Hepatocyte (in vitro differentiated cells): ENCODE measurements at places on chromosomes 6 and 20. TPM values are rescaled to one million over a fixed set of nuclear protein-coding genes. Genes with fewer than 3 reads are reported as not detected.

GRCh38 chr20:51763965-51764602, 4.1 kb downstream of the ATP9A start:
- no peak for DNase-seq

GRCh38 chr6:72461144-72461543, 160.7 kb upstream of the KCNQ5 start:
- DNase-seq, result no peak

DNA sequence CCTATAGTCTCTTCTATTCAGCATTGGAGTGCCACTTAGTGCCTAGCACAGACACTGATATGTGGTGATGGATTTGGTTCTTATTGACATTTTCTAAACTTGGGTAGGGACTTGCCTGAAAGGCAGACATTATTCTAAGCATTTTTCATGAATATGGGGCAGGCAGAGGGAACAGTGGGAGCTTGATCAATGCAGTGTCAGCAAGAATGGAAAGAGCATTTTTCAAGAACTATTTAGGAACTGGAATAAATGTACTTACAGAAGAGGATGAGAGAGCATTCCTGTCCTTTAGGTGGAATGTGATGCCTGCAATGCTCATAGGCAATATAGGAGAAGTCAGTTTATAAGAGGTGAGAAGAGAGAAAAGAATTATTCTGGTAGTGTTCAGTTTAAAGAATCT, 26.2 kb downstream of the DEFB114 start:
- no peak for DNase-seq

DNA sequence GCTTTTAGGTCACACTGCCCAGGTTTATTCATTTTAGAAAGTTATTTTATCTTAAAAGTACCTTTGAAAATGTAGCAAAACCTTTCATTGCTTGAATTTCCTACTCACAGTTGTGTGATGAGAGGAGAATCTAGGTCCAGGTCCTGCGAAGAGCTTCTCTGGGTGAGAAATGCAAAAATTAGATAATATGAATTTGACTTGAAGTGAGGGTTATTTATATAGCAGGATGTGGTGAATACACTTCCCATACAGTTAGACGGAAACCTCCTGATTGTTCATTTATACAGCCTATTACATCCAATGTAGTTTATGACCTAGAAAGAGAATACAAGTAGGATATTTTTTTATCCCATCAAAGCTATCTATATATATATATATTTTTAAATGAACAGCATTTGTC, 30.5 kb downstream of the CDKAL1 start:
- DNase-seq, result no peak

DNA sequence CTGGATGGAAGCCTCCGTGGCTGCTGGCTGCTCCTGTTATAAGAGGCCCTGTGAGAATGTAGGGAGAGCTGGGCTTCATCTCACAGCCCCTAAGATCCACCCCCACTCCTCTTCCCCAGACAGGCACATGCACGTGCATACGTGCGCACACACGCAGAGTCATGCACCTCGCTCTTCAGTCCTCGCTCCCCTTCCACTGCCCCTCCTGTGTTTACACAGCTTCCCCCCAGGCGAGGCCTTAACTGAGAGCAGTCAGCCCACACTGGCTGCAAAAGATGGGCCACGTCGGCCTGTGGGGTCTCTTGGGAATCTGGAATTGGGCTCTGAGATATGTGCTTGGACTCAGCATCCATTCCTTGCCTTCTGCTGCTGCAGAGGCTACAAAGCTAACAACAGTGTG, 35.2 kb upstream of the MLN start:
- no peak for DNase-seq

DNA sequence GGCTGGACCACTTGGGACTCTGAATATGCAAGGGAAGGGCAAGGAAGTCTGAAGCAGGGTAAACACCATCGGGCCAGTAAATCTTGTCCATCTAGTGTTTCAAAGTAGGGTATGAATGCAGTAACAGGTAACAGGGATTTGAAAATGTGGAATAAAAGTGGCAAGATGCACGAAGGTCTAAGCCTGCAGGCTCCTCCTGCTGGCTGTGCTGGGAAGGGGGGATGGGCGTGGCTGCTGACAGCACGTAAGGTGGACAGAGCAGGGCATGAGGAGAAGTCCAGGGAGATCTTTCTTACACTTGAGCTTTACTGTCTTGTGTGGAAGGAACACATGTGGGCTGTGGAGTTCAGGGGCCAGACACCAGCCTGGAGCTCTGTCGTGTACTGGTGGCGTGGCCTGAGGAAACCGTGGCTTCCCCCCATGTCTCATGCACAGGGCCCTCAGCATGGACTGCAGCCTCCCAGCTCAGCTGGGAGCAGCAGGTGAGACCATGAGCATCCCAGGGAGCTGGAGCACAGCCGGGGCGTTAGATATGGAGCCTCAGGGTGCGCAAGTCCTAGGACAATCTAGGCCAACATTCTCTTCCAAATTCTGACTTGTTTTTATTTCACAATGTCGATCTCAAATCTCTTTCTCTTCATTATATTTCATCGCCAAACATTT, 84.5 kb downstream of the SLC22A23 start:
- no peak for DNase-seq

DNA sequence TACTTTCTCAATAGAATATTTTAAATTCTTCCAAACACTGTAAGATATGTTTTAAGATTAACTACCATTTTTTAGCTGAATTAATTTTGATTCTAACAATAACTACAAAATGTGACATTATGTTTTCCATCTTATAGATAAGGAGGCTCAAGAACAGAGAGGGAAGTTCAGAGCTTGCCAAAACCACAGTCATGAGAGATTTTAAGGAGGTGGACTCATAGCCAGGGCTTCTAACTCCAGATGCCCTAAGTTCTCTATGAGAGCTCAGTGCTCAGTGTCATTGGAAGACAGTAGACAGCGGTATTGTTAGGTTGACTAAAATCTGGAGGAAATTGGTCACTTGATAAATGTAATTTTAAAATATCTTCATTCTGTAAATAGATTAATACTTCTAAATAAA, 144.2 kb downstream of the PACRG start:
- DNase-seq, result no peak

Gene C6orf47
- 21.3 and 23.3 TPM in 2 replicates for total RNA-seq

- no peak for DNase-seq
These were observed 64.0 kb downstream of the BMP2 start for GRCh38 chr20:6831461-6831860.

- no peak for DNase-seq
These were observed 111.3 kb downstream of the SIM1 start for GRCh38 chr6:100353276-100354015.

- DNase-seq, result no peak
These were observed 672.7 kb downstream of the QKI start for GRCh38 chr6:164087211-164087610.
